ENCODE measurements at places on chromosomes 16 and 17.
A peak's percentile ranks its signal among the peaks of the same experiment; 100 is the strongest.

DNA sequence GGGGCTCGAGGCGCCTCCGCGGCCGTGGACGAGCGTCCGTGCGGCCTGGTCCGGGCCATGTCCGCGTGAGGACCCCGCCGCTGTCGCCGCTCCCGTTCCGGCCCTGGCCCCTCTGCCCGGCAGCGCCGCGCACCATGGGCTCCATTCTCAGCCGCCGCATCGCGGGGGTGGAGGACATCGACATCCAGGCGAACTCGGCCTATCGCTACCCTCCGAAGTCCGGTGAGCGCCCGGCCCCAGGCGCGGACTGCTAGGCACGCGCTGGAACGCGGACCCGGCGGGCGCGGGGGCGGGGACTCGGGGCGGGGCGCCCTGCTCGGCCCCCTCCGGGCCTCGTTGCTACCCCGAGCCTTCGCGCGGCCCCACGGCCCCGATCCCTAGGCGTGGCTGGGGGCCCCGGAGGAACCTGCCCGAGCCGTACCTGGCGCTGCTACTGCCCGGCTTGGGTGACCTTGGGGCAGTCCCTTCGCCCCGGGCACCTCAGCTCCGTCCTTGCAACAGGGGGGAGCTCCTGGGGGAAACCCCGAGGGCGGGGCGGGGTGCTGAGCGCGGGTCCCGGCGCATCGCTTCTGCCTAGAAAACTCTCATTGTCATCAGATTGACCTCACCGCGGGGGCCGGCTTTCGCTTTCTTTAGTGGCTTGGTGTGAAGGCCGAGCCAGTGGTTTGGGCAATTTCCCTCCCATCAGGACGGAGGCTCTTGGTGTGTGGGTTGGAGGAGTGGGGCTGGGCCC, 367 bp downstream of the MGRN1 start:
- peak; percentile 97 for DNase-seq

- DNase-seq = no peak
Observed at GRCh38 chr16:10610499-10611184, 30.2 kb upstream of the EMP2 start.

DNA sequence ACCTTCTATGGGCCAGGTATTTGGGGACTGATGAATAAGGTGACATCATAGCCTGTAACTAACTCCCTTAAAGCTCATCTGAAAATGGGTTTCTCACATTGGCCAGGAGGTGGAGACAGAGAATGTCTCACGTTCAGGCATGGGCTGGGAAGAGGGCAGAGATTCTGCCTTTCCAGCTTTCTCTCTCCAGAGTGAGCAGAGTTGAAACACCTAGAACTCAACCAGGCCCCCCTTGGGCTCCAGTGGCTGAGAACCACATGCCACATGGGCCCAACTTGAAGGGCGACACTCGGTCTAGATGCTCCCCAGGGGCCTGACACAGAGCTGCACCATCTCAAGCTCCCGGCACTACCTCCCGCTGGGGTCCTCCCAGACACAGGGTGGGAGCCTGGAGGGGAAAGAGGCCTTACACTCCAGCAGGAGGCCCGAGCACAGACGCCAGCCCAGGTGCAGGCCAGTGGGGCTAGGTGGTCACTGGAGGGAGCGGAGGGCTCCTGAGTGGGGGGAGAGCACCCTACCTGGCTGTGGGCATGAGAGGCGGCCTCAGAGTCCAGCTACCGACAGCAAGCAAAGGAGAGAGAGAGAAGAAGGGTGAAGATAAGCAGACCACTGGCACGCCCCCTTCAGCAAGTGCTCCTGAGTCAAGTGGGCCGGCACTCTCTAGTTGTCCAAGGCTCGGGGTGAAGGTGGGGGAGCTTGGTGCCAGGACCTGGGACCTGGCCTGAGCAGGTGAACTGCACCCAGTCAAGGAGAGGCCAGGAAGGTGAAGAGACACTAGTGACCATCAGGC, 55.9 kb downstream of the MYO18A start:
- DNase-seq = peak; percentile 72

GRCh38 chr17:41813699-41814124, 908 bp downstream of the FKBP10 start:
- DNase-seq = no peak

DNA sequence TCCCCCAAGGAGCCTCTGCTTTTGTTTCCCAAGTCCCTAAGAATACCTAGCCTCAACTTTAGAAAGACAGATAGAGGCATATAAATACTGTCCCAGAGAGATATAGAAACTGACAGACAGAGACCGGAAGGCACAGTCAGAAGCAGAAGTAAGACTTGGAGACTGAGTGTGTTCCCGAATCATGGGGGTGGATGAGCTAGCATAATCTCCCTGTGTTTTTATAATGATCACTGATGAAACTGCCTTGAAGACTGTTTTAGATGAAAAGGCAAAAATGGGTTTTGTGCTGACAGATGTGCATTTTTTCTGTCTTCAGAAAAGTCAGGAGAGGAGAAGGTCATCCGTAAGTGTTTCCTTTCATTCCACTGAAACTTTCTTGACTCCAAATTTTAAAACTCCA, 8.3 kb upstream of the PSMD3 start:
- peak; percentile 86 for DNase-seq

DNA sequence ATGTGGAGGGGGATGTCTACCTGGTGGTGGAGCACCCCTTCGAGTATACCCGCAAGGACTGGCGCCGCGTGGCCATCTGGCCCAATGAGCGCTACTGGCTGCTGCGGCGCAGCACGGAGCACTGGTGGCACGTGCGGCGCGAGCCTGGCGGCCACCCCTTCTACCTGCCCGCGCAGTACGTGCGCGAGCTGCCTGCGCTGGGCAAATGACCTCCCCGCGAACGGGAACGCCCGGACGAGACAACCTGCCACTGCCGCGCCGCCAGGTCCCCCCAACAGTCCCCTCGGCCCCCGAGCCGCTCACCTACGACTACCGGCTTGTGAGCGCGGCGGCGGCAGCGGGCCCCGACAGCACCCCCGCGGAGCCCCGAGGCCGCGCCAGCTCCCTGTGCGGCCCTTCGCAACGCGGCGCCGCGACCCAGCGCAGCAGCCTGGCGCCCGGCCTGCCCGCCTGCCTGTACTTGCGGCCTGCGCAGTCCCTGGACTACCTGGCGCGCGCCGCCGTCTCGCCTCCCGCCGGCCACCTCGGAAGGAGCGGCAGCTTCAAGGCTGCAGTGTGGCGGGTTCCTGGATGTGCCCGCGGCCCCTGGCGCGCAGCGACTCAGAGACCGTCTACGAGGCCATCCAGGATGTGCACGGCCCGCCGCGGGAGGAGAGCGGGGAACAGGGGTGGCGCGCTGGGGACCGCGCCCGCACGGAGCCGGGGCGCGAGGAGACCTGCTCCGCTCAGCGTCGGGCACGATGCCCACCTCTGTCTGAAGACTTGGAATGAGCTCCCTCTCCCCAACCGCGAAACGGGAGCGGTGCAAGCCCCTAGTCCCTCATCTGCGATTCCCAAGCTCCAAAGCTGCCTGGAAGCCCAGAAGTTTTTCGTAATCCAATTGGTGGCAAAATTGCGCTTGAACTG, 48.7 kb upstream of the AMZ2 start:
- no peak for DNase-seq

GRCh38 chr16:29810699-29811169, 1.3 kb upstream of the PRRT2 start:
- DNase-seq = no peak

DNA sequence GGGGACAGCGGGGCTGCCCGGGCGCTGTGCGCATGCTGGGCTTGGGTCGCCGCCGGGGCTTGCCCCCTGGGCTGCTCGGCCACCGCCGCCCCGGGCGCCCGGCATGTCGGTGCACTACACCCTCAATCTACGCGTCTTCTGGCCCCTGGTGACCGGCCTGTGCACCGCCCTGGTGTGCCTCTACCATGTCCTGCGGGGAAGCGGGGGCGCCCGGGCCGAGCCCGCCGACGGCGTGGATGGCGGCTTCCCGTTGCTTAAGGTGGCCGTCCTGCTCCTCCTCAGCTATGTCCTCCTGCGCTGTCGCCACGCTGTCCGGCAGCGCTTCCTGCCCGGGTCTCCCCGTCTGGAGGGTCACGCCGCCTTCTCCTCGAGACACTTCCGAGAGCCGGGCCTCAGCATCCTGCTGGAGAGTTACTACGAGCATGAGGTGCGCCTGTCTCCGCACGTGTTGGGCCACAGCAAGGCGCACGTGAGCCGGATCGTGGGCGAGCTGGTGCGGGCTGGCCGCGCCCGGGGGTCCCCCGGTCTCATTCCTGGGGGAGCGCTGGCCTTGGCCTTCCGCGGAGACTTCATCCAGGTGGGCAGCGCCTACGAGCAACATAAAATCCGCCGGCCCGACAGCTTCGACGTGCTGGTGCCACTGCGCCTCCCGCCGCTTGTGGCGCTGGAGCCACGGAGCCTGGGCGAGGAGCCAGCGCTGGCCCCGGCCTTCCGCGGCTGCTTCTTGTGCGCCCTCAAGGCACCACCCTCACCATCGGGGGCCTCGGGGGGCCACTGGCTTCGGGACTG, 789 bp downstream of the ITPRIPL2 start:
- DNase-seq = peak; percentile 43

GRCh38 chr16:14300705-14301168, 229.6 kb downstream of the MRTFB start:
- DNase-seq = peak; percentile 52

DNA sequence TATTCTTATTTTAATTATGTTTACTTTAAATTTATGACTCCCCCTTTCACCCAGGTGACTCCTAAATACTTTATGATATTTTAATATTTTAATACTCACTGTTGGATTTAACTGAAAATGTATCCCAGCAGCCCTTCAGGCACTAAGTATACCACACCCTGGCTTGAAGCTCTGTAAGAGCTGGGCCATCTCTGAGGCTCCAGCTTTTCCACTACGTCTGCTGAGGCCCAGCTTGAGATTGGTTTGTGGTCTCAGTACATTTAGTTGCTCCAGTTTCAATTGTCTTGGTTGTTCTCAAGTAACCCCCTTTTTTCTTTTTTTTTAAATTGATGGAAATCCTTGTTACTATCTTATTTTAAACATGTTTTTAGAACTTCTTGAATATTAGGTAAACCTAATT, 27.0 kb upstream of the CAPNS2 start:
- no peak for DNase-seq

DNA sequence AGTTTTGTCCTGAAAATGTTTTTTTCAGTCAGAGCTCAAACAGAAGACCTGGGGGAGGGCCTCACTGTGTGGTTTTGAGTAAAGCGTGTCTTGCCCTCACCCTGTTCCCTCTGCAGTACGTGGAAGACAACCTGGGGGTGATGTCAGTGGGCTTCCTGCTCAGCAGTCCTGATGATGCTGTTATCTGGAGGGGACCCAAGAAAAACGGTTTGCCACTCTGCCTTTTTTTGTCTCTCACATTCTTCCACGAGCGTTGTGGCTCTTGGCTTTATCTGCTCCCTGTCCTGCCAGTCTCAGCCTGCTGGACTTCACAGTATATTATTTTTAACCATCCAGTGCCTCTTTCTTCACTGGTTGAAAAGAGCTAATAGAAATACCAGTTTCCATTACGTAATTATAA, 12.9 kb downstream of the NUBP1 start:
- no peak for DNase-seq

GRCh38 chr17:75892556-75893224, 4.1 kb downstream of the TRIM65 start:
- DNase-seq = no peak

- DNase-seq = peak; percentile 71
Observed at GRCh38 chr16:4330277-4330874, 14.5 kb downstream of the GLIS2 start.

DNA sequence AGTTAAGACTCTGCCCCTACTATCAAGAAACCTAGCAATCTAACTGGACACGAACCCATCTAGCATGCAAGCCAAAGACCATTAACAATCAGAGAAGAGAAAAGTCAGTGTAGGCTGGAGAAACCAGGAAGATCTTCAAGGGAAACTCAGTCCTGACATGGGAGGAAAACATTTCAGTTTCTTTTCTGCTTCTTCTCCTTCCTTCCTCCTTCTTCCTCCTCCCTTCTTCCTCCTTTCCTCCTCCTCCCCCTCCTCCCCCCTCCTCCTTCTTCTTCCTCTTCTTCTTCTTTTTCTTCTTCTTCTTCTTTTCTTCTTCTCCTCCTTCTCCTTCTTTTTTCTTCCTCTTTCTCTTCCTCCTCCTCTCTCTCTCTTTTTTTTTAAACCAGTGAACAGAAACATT, 29.6 kb upstream of the SHISA9 start:
- DNase-seq = peak; percentile 1

GRCh38 chr16:23504076-23504452, 6.2 kb downstream of the GGA2 start:
- DNase-seq = peak; percentile 31

- peak; percentile 47 for DNase-seq
Observed at GRCh38 chr16:81495321-81496234, 51.0 kb downstream of the CMIP start.

DNA sequence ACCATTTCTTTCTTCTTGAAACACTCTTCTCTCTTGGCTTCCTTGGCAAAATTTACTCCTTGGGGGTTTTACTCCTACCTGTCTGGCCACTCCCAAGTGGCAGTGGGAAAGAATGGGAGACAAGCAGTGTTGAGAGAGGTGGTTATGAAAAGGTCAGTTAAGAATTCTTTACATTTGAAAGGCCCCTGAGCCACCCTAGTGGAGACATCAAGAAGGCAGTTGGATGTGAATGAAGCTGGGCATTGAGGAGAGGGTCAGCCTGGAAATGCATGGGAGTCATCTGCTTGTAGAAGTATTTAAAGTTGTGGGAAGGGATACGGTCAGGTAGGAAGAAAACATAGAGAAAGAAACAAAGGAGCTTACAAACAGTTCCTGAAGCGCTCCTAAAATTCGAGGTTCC, 42.3 kb upstream of the CCNF start:
- no peak for DNase-seq

DNA sequence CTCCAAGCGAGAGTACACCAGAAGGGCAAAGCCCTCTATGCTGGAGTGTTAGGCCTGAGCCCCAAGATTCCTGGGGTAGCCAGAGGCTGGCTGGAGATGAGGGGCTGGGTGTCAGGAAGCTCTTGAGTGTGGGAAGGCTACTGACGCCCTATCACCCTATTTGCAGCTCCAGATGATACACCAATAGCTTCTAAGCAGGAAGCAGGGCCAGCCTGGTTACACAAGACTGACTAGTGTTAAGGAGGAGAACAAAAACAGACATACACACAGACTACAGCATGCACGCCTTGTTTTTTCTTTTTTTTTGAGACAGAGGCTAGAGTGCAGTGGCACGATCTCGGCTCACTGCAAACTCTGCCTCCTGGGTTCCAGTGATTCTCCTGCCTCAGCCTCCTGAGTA, 15.9 kb downstream of the POLR3K start:
- peak; percentile 70 for DNase-seq

DNA sequence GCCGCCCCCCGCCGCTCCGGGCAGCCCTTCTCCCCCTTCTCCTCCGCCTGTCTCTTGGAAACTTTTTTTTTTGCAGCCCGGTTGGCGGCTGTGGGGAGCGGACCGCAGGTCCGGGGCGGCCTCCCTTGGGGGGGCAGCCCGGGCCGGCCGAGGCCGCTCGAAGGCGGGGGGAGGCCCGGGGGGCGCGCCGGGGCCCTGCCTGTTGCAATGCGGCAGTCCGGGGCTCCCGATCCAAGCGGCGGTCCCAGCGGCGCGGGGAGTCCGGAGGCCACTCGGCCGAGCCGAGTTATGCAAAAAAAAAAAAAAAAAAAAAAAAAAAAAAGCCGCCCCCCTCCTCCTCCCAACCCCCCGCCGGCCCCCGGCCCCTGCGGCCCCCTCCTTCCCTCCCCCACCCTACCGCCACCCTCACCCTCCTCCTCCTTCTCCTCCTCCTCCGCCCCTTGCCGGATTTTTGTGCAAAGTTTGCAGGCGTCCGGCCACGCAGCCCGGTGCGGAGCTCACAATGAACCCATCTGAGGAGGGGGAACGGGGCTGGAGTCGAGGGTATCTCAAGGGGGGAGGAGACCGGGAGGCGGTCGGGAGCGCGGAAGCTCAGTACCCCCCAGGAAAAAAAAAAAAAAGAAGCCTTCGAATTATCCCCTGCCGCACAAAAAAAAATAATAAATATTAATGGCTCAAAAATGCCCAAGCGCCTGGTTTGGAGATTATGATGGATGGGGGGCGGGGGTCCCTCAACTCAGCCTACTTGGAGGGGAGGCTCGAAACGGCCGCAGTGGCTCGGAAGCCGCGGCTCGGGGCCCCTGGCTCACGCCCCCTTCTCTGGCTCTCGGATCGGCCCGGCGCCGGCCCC, at the start of gene ZNF423:
Gene ZNF423, minus strand, starts transcription at position 291 of the 850 bp plus-strand sequence. CDS start 338 bp downstream, outside the sequence.
- no peak for DNase-seq

Data from inflammatory macrophage treated with lipopolysaccharide for 4 hours (primary cell).